ENCODE measurements at places on chromosomes 12 and 14.

DNA sequence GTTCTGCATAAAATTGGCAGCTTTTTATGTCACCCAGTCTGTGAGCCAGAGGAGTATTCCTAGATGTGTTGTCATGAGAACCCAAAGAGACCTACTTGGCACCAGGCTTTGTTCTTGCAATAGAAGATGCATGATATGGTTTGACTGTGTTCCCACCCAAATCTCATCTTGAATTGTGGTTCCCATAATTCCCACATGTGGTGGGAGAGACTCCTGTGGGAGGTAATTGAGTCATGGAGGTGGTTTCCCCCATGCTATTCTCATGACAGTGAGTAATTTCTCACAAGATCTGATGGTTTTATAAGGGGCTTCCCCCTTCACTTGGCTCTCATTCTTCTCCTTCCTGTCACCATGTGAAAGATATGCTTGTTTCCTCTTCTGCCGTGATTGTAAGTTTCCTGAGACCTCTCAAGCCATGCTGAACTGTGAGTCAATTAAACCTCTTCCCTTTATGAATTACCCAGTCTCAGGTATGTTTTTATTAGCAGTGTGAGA is 572.0 kb upstream of the ATP2B1 start:
- DNase-seq = no peak

- DNase-seq = no peak
Observed at GRCh38 chr14:64464651-64465050, 648 bp upstream of the AKAP5 start.

DNA sequence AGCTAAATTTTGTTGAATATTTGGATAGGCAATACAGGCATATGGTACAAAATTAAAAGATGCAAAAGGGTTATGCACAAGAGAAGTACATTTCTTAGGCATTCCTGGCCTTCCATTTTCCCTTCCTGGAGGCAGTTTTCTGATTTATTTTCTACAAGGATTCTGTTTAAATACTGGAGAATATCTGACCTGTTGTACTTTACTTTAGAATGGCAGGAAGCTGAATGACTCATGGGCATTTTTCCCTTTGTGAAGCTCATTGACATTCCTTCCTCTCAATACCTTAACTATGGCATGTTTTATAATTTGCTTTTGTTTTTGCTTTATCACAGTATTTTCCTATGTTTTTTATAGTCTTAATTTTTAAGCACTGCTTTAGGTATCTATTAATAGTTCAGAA is 62.7 kb downstream of the RCOR1 start:
- DNase-seq = no peak

DNA sequence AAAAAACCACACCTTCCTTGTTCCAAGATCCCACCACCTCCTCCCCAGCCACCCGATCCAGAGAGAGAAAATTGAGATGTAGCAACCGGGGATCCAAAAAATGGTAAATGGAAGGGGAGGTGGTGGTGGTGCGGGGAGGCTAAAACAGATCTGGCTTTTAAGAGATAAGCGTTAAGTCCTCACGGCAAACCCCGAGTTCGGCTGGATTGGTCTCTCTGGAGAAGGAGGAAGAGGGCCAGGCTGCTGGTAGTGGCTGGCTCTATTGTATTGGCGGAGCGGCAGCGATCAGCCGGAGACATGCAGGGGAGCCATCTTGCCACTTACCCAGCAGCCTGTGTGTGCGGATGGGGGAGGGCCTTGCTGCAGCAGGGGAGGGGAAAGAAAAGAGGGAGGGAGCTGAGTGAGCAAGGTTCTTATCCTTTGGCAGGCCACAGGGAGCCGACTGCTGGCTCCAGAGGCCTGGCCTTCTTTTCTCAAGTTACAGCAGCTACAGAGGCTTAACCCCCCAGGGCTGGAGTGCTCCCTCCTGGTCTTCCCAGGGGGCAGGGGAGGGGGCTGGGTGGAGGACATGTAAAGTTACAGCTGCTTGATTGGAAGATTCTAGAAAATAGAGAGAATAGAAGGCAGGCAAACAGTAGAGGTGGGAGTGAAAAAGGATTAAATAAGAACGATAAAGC is 14.1 kb upstream of the CDH24 start:
- DNase-seq = peak; percentile 38

- DNase-seq = no peak
Observed at GRCh38 chr12:25904442-25904841, 54.0 kb upstream of the RASSF8 start.

- DNase-seq = no peak
Observed at GRCh38 chr12:75951399-75952278, 79.9 kb downstream of the PHLDA1 start.

GRCh38 chr14:99158646-99159165 is 113.3 kb downstream of the BCL11B start:
- DNase-seq = no peak

DNA sequence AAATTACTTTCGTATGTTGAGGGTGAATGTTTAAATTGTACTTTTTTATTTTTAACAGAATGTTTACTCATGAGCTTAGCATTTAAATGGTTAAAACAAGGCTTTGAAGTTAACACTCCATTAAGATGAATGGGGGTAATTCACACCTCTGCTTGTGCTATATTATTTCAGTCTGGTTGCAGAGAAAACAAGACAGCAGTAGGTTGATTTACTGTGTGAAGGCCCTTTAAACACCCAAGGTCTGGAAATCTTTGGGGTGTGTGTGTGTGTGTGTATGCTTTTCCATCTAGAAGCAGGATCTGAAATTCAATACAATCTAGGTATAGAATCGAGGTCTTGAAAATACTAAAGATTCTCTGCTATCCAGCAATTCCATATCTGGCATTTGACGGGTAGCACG is 83.8 kb downstream of the SLC38A6 start:
- no peak for DNase-seq

- DNase-seq = no peak
Observed at GRCh38 chr12:53976172-53976822, 1.5 kb upstream of the HOTAIR start.

DNA sequence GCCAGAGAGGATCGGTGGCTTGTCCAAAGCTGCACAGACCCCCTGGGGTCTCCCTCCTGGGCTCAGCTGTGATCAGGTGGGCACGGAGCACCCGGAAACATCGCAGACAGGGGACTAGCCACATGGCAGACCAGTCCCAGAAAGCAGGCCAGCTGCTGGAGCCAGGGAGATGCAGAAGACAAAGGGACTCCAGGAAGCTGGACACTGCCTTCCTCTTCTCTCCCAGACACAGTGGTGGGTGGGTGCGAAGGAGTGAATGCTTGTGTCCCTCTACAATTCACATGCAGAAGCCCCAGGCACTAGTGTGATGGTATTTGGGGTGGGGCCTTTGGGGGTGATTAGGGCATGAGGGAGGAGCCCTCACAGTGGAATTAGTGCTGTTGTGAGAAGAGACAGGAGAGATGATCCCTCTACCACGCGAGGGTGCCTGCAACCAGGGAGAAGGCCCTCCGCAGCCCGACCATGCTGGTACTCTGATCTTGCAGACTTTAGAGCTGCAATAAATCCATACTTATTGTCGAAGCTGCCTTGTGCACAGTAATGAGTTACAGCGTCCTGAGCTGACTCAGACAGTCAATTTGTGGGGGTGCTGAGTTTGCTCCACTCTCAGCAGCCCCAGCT is 95.2 kb downstream of the CALM1 start:
- DNase-seq = no peak

- no peak for DNase-seq
Observed at GRCh38 chr12:2332947-2333346, 280.2 kb downstream of the CACNA1C start.

DNA sequence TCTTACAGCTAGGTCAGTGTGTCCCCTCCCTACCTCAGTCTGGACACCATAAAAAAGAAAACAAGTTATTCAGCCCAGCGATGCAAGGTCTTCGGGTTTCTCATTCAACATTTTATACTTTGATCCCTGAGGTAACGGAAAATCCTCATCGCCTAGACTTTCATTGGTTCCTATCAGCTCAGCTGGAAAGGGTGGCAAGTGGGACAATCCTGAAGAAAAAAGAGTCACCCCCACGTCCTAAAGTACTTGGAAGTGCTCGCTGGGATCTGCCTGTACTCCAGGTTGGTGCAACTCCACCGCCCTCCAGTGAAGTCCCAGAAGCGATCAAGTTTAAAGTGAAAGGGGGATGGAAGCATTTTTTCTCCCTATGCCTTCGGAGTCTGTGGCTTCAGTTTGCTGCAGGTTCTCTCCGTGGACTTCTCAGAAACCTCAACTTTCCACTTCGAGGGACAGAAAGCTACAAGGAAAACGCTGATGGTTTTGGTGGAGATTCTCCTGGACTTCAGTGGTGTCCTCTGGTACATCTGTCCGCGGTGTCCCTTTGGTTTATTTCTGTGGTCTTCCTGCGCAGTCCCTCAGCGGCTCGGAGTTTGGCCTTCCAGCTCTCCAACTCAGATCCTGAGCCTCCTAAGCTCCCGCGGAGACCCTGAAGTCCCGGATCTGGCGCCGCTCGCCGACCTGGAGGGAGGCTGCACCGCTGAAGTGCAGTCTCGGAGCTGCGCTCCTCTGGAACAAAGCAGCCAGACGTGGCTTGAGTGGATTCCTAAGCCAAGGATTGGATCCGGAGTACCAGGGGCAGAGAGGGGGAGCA is 1.8 kb upstream of the LRFN5 start:
- no peak for DNase-seq

- DNase-seq = peak; percentile 33
Observed at GRCh38 chr12:92144631-92145480, 790 bp downstream of the BTG1 start.

GRCh38 chr14:102506626-102506925 is 3.0 kb downstream of the ANKRD9 start:
- no peak for DNase-seq

GRCh38 chr14:35963209-35963608 is 137.1 kb downstream of the BRMS1L start:
- DNase-seq = no peak

- no peak for DNase-seq
Observed at GRCh38 chr14:28831126-28831525, 64.5 kb downstream of the FOXG1 start.

GRCh38 chr14:95185767-95186392 is 28.6 kb upstream of the DICER1 start:
- DNase-seq = no peak

GRCh38 chr12:58106195-58106594 is 164.8 kb downstream of the ATP23 start:
- DNase-seq = no peak

DNA sequence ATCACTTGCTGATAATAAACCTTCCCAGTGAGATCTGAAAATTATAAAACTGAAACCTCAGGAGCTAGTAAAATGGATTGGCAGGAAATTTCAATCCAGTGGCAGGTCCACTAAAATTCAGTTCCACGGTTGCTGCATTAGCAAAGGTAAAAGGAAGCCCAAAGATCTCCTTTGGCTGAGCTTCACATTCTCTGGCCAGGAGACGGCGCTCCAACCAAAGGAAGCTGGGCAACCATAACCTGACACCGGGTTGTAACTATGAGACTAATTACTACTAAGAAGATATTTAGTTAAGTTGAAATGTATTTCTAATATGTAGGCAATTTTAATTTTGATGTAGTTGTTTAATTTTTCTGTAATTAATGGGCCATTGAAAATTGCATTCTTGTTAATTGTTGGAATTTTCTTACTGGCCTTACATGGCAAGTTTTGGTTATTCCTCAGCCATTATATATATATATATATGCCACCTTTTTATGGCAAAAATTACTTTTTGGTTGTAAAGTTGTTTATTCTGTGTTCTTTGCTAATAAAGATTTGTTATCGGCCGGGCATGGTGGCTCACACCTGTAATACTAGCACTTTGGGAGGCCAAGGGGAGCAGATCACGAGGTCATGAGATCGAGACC is 17.0 kb downstream of the OR8S1 start:
- DNase-seq = no peak

- no peak for DNase-seq
Observed at GRCh38 chr12:46783871-46784270, 41.9 kb downstream of the SLC38A4 start.

GRCh38 chr12:57479376-57480115 is at the start of gene ARHGAP9:
ARHGAP9 (minus strand) TSS chr12:57479866; CDS start chr12:57479406, 460 bp downstream.
- no peak for DNase-seq

DNA sequence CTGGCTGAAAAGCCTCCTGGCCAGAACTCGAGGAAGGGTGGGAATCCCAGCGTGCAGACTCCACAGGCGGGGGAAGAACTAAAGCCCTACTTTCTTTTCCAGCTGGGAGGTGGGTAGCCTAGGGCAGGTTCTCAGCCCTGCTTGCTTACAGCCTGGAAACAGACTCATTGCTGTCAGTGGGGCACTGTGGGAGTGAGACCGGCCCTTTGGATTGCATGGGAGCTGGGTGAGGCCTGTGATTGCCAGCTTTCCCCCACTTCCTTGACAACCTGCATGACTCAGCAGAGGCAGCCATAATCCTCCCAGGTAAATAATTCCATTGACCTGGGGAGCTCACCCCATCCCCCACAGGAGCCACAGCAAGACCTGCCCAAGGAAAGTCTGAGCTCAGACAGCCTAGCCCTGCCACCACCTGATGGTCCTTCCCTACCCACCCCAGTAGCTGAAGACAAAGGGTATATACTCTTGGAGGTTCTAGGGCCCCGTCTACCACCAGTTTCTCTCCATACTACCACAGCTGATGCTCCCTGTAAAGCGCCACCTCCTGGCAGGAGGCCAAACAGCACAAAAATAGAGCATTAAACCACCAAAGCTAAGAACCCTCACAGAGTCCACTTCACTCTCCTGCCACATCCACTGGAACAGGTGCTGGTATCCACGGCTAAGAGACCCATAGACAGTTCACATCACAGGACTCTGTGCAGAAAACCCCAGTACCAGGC is 294.1 kb downstream of the SEC23A start:
- no peak for DNase-seq

DNA sequence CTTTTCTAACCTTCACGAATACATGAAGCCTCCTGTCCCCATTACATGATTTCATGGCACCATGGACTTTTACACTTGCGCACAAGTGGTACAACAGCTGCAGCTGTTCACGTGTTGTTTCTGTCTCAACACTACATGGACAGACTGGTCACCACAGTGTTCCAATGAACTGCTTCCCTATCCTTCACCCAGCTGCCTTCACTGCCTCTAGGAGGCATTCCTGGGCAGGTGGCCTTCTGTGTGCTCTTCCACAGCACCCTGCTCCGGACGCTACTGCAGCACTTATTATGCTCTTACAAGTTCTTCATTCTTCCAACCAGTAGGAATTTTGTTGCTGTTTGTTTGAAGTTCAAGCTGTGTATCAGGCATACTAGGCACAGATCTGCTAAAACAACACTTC is 1.5 kb downstream of the MTERF2 start:
- DNase-seq = no peak

DNA sequence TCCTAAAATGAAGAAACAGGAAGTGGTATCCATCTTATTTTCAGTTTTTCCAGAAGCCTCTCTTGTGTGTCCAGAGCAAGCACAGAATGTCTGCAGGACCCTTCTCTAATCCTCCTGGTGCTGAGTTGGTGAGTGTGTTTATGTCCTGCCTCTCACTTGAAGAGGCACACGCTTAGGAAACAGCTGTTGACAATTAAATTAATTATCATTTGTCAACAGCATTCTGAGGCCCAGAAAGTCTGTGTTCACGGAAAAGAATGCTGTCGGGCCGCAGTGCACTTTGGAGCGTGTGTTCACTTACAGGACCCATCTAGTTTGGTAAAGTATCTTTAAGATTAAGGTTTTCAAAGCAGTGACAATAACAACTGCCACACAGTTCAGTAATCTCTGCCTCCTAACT is 70.5 kb downstream of the LMNTD1 start:
- no peak for DNase-seq
